Calu3 (cell line): ENCODE measurements at places on chromosomes 4 and X. TPM values are rescaled to one million over a fixed set of nuclear protein-coding genes. Genes with fewer than 3 reads are reported as not detected.

- no peak for DNase-seq
These were observed 12.1 kb upstream of the SCML1 start for GRCh38 chrX:17725181-17725580.

DNA sequence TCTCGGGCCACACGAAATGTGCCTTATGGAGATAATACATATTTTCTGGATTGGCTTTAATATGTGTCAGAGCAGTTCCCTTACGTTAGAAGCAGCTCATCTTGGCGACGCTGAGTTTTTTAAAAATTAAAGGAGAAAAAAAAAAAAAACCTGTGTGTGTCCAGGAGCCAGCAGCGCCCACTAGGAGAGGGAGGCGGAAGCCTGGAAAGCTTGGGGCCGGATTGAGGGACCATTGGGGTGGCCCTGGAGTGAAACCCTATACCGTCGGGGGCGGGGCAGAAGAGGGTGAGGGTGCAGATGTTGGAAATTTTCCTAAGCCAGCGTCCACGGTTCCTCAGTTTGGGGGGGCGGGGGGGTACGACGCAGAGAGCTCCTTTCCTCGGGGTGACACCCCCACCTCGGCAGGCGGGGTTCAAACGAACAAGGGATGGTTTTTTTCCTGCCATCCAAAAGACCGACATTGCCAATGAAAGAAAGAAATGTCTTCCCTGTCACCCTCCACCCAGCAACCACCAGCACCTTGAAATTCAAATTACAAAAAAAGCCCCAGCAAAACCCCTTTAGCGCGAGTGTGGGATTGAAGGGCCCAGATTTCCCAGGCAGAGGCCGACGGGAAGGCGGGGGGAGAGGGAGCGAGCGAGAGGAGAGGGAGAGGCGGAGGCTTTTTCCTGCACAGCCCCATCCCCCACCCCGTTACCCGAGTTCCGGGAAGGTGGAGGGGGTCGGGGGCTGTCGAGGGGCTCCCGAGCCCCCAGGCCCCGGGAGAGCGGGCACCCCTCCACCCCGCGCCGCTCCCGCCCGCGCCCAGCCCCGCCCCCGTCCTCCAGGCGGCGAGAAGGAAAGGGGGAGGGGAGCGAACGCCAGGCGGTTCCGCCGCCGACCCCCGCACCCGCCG lies 859 bp downstream of the SMARCA1 start:
- DNase-seq = peak; percentile 74

GRCh38 chr4:182770996-182771514 lies 146.1 kb downstream of the DCTD start:
- DNase-seq = no peak

DNA sequence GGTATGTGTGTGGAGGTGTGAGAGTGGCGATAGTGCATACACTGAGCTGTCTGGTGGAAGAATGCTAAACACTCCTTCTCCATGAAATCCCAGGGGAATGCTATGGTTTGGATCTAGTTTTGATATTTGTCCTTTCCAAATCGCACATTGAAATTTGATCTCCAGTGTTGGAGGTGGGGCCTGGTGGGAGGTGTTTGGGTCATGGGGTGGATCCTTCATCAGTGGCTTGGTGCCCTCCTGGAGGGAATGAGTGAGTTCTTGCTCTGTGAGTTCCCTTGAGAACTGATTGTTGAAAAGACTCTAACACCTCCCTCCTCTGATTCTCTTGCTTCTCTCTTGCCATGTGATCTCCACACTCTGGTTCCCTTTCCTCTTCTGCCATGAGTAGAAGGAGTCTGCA lies 114.1 kb upstream of the HHIP start:
- DNase-seq = no peak

DNA sequence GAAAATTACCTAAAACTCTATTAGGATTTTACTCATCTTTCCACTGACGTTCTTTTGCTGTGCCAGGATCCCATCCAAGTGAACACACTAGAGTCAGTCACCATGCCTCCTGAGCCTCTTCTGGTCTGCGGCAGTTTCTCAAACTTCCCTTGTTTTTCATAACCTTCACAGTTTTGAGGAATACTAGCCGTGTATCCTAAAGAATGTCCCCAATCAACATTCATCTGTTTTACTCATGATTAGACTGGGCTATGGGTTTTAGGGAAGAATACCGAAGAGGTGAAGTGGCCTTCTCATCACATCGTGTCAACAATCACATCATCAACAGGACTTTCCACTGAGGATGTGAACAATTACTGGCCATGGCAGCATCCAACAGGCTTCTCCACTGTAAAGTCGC lies 4.8 kb downstream of the LRP2BP start:
- DNase-seq = no peak

- DNase-seq = no peak
These were observed 221.1 kb downstream of the BMPR1B start for GRCh38 chr4:94978904-94979303.

DNA sequence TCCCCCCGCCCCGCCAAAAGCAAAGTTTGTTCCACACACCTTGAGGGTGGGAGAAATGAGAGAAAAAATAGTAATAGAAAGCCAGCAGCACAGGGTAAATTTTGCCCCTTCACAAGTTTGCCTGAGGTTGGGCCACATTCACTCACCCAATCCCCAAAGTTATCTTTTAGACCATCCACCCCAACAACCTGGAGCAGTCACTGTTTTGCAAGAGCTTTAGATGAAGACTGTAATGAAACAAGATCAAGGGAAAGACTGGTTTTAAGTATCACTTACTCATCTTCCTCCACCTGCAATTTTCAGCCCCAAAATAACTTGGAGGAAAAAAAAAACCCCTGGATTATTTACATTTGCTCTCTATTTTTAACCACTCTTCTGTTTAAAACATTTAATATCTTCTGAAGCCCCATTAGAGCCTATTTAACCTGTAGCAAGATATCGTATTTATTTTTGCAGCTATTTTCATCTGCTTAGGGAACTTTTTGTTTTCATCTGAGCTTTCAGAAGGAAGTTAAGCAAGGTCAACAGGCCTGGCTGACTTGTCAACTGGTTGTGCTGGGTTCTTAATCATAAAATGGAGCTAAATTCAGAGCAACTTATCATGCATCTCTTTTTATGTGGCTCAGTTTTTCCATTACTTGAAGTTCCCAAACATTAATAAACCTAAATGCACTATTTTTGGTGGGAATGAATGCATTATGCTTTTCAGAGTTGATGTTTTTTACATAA lies 24.6 kb upstream of the TBL1X start:
- no peak for DNase-seq

MAGEA3 gene
- total RNA-seq = not detected in 2 replicates

- DNase-seq = no peak
These were observed 64.0 kb downstream of the KCNIP4 start for GRCh38 chr4:21884615-21885014.

OTC gene
- total RNA-seq = not detected in 2 replicates

- DNase-seq = no peak
These were observed 28.4 kb upstream of the TSPAN5 start for GRCh38 chr4:98686847-98687246.

- DNase-seq = peak; percentile 7
These were observed 805 bp downstream of the ATP8A1 start for GRCh38 chr4:42655921-42656678.

GRCh38 chrX:74431797-74432196 lies 10.5 kb downstream of the SLC16A2 start:
- no peak for DNase-seq

- no peak for DNase-seq
These were observed 575.3 kb downstream of the TRIML1 start for GRCh38 chr4:188714501-188714900.

PDE5A gene
- total RNA-seq = 41.4 and 41.9 TPM in 2 replicates

- no peak for DNase-seq
These were observed 2352.3 kb downstream of the PCDH7 start for GRCh38 chr4:33072298-33073089.

THAP6 gene
- total RNA-seq = 10.9 and 11.6 TPM in 2 replicates

DNA sequence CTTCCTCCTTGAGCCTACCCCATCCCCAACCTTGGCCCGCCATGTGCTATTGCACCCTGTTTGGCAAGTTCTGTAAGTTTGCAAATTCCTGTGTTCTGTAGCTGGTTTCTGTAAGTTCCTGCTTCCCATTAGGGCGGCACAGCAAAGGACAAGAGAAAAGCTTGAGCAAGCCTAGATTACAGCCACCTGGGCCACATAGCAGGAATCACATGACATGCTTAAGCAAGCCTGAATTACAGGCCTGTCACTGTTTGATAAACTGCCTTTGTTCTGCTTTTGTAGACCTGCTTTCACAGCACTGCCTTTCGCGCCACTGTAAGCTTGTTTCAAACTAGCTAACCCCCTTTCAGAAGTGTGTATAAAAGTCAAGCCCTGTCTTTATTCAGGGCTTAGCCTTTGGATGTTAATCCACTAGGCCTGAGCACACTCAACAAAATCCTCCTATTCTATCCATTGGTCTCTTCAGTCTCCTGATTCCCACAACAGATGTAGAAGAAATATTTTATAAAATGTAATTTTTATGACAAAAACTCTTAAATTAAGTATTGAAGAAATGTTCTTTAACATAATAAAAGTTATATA lies 906.8 kb upstream of the NDST4 start:
- DNase-seq = no peak

JCHAIN gene
- not detected in 2 replicates for total RNA-seq

ARHGAP36 gene
- total RNA-seq = not detected in 2 replicates
